ENCODE measurements at places on chromosomes 12 and 14.

GRCh38 chr14:31977001-31977556 is 100.0 kb upstream of the ARHGAP5 start:
- DNase-seq = no peak

DNA sequence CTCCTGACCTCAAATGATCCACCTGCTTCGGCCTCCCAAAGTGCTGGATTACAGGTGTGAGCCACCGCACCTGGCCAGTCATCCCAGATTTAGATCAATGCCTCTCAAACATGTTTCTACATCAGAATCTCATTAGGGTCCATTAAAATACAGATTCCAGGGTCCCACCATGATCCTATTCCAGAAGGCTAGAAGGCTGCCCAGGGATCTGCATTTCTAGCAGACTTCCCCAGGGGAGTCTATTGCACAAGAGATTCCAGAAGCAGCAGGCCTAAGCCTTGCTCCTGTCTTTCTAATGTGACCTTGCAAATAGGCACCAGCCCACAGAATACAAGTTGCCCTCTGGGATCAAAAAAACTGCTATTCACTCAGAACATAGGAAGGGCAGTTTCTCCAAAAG is 81.5 kb downstream of the SCARB1 start:
- no peak for DNase-seq

- peak; percentile 80 for DNase-seq
These were observed 27.8 kb upstream of the GPR132 start for GRCh38 chr14:105093038-105093430.

- no peak for DNase-seq
These were observed 114.0 kb downstream of the GALC start for GRCh38 chr14:87878959-87879358.

DNA sequence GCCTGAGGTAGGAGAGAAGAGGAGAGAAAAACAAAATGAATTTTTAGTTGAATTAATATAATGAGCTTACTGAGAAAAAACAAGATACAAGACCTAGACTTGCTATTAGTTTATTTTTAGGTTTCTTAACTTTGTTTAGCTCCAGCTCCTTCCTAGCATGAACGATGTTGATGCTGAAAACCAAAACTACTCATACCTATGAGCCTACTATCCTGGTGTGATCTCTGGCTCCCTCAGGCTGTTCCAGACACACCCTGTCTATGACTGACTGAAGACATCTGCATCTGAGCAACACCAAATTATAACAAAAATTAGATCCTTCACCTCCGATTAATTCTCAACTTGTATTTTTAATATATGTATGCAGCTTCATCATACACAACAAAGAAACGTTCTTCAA is 190.4 kb downstream of the SLC5A8 start:
- DNase-seq = no peak

- DNase-seq = no peak
These were observed 31.3 kb upstream of the GSC start for GRCh38 chr14:94801225-94801624.

- no peak for DNase-seq
These were observed 703 bp downstream of the HIGD1C start for GRCh38 chr12:50953047-50953446.

DNA sequence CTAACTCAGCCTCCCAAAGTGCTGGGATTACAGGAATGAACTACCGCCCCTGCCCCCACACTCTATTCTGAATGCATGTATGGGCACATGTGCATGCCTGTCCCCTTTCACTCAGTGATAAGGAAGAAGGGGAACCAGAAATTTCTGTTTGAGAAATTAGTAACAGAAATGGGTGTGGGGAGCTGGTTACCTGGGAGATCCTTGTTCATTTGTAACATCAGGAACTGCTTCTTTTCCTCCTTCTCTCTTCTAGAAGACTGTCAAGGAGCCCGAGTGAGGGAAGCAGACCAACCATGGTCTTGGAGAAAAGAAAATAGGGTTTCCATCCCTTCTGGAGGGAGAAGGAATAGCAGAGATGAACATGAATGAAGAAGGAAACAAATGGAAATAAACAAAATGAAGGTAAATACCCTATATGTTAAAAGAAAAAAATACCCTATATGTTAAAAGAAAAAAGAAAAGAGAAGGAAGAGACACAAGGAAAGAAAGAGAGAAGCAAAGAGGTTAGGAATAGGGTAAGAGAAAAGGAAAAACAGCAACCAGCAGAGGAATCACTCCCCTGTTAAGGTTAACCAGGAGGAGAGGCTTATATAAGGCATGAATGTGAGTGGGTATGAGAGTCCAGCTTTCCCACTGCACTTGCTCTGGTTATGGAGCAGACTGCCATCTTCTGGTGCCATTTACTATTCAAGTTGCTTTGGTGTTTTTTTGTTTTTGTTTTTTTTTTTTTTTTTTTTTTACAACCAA is 3.3 kb downstream of the PPP1R3E start:
- peak; percentile 50 for DNase-seq

- no peak for DNase-seq
These were observed 10.2 kb downstream of the GSKIP start for GRCh38 chr14:96373538-96373937.

DNA sequence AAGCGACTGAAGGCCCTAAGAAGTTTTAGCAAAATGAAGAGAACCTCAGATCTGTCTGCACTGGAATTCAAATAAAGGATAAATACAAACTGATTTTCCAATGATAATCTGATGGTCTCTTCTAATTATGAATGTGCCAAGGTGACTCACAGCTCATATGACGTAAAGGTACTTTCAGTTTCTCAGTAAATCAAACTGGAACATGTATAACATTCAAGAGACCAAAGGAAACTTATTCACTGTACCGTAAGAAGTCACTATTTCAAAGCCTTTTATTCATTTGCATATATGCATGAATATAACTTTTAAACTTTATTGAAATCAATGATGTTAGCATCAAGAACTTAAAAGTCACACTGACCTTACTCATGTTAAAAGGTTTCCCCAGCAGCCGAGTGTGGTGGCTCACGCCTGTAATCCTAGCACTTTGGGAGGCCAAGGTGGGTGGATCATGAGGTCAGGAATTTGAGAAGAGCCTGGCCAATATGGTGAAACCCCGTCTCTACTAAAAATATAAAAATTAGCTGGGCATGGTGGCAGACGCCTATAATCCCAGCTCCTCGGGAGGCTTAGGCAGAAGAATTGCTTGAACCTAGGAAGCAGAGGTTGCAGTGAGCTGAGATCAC is 52.2 kb downstream of the ATXN2 start:
- DNase-seq = no peak

DNA sequence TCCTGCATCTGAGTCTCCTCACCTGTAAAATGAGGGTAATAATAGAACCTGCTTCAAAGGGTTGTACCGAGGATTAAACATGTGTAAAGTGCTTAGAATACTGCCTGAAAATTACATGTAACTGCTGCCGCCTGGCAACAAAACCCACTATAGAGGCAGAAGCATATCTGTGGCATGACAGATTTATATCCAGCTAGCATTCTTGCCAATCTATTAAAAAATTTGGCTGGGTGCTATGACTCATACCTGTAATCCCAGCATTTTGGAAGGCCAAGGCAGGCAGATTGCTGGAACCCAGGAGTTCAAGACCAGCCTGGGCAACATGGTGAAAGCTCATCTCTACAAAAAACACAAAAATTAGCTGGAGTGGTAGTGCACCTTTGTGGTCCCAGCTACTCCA is 16.4 kb upstream of the KSR2 start:
- DNase-seq = no peak

- DNase-seq = no peak
These were observed 20.9 kb downstream of the ACTR6 start for GRCh38 chr12:100221523-100221922.
